Brain pericyte (primary cell): ENCODE measurements at places on chromosomes 6 and 20.

DNA sequence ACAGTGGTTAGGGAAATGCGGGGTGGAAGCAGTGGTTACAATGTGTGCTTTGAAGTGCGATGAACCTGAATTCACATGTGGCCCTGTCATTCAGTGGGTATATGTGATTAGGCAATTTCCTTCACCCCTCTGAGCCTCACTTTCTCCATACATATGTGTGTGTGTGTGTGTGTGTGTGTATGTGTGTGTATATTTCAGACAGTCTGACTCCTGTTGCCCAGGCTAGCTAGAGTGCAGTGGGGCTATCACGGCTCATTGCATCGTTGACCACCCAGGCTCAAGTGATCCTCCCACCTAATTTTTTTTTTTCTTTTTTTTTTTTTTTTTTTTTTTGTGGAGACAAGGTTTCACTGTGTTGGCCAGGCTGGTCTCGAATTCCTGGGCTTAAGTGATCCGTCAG, 6.3 kb downstream of the PPP1R14C start:
- DNase-seq = no peak

GRCh38 chr6:14957355-14958059, 288.4 kb upstream of the JARID2 start:
- DNase-seq = no peak

- DNase-seq = no peak
These were observed 32.5 kb downstream of the HMGN3 start for GRCh38 chr6:79201983-79202382.

GRCh38 chr20:47691625-47692024, 93.7 kb downstream of the SULF2 start:
- no peak for DNase-seq

GRCh38 chr20:64104667-64105451, 2.5 kb downstream of the NPBWR2 start:
- no peak for DNase-seq

- DNase-seq = no peak
These were observed 69.9 kb downstream of the FYN start for GRCh38 chr6:111803371-111803770.

- no peak for DNase-seq
These were observed 47.6 kb upstream of the MYL9 start for GRCh38 chr20:36493801-36494114.

DNA sequence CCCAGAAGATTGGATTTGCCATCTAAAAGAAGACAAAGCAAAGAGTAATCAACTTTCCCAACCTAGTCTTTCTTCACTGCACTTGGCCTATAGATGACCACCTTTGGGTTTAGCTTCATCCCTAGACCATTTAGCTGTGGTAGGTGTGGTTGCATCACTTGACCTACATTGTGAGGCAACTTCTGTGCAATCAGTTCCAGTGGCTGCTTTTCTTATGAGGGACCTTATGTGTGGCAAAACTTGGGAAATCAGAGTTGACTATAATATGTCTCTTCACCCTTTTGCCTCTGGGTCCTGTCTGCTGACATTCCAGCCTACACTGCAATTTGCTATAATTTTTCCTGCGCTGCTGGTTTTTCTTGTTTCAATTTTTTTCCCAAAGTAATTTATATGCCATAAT, 55.2 kb downstream of the PRDM13 start:
- no peak for DNase-seq

GRCh38 chr6:133313068-133313467, 71.9 kb downstream of the EYA4 start:
- DNase-seq = no peak

GRCh38 chr6:123804787-123805540, 1.3 kb downstream of the NKAIN2 start:
- no peak for DNase-seq

DNA sequence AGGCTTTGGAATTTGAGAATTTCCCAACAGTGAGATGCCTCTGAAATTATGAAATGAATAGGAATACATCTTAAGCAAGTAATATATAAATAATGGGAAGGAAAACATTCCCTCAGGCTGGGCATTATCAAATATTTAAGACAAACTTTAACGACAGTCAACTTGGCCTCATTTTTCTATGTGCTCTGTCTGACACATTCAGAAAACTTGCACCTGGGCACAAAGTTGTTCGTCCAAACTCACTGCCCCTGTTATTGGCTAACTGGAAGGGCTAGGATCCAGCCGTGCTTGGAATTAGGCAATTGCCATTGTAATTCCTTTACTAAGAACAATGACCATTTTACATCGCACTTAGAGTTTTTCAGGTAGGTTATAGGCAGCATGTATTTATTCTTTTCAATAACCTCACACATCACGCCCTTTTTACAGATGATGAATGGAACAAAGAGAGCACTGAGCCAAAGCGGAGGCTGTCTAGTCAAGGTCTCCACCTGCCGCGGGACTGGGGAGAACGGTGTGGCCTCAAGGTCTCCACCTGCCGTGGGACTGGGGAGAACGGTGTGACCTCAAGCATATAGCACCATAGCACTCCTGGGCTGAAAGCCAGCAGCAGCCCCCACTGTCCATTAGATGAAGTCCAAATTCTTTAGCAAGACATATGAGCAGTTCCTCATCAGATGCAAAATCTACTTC, 40.7 kb upstream of the FOXQ1 start:
- no peak for DNase-seq

DNA sequence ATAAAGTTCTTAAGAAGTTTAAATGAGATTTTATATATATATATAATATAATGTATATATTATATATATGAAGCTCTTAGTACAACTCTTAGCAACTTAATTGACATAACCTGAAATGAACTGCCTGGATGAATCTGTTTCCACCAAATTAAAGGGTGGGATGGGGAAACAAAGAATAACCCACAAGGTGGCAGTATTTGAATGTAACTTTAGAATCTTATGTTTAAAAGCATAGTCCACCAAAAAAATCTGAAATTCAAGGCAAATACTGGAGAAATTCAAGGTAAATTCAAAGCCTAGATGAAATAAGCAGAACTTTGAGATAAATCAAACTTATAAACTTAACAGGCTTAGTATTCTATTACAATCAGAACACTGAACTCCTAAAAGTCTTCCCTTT, 4.4 kb upstream of the IBTK start:
- no peak for DNase-seq

GRCh38 chr6:107670792-107671199, 153.3 kb downstream of the SCML4 start:
- DNase-seq = no peak

DNA sequence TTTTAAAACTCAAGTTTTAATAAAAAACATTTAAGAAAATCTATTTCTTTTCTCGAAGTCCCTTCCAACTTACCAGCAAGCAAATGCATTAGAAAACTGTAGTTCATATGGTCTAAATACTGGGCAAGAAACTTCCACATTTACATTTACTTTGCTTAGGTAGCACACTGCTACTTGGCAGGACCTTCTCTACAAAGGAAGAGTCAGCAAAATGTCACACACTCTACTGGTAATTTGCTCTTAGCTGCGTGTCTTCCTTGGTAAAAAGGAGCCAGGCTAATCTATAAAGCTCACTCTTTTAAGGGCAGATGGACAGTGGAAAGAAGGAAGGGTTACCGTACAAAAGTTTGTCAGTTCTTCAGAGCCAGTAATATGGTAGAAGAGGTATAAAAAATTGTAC, 45.7 kb downstream of the MAP3K7 start:
- no peak for DNase-seq

GRCh38 chr6:137218917-137219663, at the start of gene IFNGR1:
TSS of gene IFNGR1 (minus strand) at chr6:137219385. CDS start at chr6:137219327, 58 bp downstream.
- peak; percentile 69 for DNase-seq

GRCh38 chr6:10487668-10488327, 33.4 kb upstream of the GCNT2 start:
- DNase-seq = no peak

GRCh38 chr6:71238351-71238750, 50.3 kb upstream of the OGFRL1 start:
- no peak for DNase-seq

DNA sequence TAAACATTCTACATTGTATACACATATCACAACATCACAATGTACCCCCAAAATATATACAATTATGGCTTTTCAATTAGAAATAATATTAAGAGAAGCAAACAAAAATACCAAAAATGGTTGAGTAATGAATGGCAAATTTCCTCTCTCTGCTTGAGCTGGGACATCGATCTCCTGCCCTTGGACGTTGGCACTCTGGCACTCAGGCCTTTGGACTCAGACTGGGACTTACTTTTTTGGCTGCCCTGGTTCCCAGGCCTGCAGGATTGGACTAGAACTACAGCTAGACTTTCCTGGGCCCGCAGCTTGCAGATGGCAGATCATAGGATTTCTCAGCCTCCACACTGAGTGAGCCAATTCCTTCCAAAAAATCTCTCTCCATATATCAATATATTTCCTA, 52.9 kb upstream of the KCNK16 start:
- no peak for DNase-seq

DNA sequence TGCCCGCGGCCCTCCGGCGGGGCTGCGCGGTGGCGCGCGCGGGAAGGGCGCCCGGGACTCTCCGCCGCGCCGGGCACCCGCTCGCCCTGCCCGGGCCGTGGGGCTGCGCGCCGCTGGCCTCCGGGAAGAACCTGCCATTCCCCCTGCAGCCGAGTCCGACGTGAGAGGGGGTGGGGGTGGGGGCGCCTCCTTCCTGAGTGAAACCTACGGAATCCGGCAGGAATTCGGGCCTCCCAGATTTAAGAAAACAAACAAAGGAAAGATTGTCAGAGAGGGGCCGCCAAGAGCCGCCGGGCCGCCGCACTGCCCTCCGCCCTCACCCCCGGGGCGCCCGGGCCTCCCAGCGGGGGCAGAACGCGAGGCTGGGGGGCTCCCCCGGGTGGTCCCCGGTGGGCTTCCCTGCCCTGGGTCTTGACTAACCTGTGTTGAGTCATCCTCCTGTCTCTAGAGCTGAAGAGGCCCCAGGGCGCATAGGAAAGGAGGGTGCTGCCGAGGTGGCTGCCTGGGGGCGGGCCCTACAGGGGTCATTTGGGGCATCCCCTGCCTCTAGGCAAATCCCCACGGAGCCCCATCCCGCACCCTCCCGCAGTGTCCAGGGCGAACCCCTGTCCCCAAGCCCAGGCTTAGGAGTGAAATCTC, 42.2 kb upstream of the FOXP4 start:
- DNase-seq = no peak

DNA sequence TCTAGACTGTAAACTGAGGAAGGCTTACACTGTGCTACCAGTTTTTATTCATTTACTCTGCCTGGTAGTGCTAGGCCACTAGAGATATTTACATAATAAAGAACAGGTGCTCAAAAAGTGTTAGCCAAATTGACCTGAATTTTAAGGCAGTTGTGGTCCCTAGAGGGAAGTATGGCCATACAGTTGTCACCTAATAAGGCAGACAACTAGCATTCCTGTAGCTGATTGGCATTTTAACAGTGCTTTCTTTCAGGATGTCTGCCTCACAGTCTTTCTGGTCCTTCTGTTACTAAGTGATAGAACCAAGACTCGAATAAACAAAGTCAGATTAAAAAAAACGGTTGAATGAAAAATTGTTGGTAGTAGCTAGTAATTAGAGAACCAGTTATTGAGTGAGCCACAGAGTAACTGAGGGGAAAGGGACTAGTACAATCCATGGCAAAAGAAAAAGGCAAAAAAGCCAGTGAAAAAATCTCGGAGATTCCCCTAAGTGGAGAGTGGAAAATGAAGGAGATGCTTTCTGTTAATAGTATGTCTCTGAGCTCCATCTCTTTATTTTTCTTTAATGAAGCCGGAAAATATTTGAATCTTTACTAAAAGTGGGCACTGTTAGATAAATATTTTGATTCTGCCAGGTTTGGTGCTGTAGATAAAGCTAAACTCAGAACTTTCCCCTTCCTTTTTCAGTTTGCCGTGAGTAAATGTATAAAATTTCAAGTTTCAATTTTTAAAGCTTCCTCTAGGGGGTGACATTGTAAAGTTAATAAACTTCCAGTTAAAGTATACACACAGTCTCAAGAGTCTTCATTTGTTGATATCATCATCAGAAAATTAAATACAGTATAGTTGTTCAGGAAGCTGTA, 9.1 kb downstream of the VTA1 start:
- no peak for DNase-seq

DNA sequence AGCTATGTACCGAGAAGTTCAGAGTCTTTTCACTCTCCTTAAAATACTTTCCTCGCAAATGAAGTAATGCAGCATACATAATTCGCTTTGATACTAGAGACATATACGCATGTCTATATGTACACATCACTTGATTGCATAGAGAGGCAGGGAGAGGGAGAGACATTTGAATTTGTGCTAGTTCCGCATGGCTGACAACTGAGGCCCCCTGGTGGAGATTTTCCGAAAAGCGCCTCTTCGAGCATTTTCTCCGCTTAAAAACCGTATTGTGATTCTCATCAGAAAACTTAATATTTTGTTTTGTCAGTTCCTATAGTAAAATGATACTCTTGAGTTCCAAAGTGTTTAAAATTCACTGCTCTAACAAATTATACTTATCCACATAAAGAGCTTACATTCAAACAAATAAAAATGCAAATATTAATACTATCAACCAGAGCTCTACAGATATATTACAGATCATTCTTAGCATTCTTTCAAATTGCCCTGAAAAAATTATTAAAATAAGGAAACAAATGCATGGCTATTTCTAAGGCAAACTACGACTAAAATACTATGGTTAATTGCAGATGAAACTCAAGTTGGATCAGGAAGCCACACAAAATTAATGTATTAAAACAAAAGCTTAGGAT, 637 bp downstream of the MYLK4 start:
- DNase-seq = no peak

GRCh38 chr6:39664173-39664572, 61.0 kb downstream of the KIF6 start:
- DNase-seq = no peak
